ENCODE measurements at places on chromosomes 5 and 9.
A peak's percentile ranks its signal among the peaks of the same experiment; 100 is the strongest.

DNA sequence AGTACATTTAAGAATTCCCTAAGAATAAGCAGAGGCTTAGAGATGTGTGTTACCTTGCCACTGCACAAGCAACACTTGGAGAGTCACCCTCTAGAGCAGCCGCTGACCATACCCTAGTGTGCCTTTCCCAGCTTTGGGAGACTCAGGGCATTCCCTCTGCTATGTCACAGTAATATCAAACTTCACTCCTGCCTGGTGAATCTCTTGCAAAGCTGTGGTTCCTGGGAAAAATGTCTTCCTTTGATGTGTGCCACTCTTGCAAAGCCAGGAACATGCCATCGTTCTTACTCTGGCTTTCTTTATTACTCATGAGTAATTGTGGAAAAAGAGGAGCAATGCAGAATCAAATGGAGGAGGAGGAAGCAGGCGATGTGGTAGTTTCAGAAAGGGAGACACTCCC lies 173.2 kb downstream of the CCDC192 start:
- no peak for DNase-seq

DNA sequence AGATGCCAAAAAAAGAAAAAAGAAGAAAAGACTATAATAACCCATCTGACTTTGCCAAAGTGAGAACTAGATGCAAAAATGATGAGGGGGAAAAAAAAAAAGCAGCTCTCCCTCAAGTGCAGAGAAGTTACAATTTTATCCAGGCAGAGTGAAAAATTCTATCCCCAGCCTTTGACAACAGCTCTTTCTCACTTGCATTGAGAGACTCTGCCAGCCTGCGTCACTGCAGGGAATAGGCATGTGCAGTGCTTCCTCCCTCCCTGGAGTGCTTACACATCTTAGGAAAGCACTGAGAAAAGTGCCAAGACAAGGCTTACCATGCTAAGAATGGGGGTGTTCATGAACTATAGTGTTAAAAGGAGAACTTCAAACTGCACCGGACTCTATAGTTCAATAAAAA lies 418.6 kb upstream of the TYRP1 start:
- DNase-seq, result no peak

GRCh38 chr5:14983666-14984441 lies 112.3 kb upstream of the ANKH start:
- no peak for DNase-seq

DNA sequence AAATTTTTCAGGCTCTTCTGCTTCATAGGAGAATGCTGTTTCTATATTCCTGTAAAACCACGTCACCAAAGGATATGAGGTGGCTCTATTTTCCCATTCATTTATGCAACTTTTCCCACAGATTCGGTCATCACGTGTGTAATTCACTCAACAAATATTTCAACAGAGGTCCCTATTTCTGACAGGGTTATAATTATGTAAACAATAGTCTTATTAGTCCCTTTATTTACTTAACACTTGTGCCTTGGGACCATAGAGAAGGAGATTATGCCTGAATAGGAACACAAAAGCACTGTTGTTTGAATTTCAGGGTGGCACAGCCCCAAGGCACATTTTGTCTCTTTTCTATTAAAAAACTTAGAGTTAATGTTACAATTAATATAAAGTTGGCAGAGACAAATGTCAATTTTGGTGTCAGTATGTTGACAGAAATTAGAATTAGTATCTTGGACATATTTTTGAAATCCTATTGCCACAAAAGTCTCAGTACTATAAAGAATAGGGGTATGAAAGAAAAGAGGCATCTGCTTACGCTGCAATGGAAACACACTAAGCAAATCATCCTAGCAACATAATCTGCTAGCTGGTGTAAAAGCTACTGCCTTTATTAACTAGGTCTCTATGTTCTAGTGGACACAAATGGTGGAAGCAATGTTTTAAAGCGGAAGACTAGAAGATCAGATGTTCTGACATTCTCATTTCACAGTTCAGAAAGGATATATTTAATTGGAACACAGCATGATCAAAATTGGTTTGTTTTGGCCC lies 229.1 kb upstream of the TBCA start:
- no peak for DNase-seq

GRCh38 chr5:82364497-82364896 lies 86.3 kb upstream of the RPS23 start:
- DNase-seq, result no peak

- DNase-seq, result no peak
Measured at GRCh38 chr9:109109967-109110328, 9.8 kb downstream of the TMEM245 start.

GRCh38 chr5:1659100-1659981 lies 135.6 kb upstream of the LPCAT1 start:
- DNase-seq, result no peak

DNA sequence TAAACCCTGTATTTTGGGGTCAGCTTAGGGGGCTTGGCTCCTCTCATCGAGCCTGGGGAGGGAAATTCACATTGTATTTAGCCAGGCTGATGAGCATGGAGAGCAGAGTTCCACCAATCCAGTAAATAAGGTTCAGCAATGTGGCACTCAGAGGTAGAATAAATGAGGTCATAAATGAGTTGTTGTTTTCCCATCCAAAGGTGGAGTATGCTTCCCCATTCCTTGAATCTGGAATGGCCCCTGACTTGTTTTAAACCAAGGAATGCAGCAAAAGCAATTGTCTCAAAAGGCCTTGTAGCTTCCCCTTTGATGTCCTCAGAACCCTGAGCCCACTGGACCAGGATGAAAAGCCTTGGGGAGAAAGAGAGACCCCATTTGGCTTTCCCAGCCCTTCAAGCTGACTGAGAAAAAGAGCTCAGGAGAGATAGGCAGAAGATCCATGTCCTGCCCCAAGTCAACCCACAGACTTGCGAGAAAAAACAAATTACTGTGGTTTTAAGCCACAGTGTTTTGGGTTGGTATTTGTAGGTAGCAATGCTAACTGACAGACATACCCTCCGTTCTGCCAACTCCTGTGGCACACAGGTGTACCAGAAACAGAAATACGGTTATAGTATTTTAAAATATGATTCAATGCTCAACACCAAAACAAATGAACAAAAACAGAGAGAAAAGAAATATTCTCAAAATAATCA lies 566.0 kb upstream of the DMAC1 start:
- DNase-seq, result no peak

- no peak for DNase-seq
Measured at GRCh38 chr5:39519566-39520231, 94.9 kb upstream of the DAB2 start.

DNA sequence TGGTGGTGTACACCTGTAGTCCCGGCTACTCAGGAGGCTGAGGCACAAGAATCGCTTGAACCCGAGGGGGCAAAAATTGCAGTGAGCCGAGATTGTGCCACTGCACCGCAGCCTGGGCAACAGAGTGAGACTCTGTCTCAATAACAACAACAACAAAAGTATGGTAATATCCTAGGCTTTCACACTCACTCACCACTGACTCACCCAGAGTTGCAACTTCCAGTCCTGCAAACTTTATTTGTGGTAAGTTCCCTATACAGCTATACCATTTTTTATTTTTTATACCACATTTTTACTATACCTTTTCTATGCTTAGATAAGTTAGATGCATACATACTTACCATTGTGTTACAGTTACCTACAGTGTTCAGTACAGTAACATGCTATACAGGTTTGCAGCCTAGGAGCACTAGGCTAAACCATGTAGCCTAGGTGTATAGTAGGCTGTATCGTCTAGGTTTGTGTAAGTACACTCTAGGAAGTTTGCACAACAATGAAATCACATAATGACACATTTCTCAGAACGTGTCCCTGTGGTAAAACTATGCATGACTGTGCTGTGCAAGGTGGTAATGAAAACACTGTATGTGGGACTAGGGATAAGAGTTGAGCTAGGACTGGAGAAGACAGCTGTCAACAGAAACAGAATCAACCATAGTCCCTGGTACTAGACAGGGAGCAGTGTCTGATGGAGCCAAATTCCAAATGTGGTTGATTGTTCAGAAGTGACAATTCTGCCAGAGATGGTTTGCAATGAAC lies 109.5 kb upstream of the RAD23B start:
- DNase-seq, result no peak

GRCh38 chr9:16202914-16203728 lies 650.3 kb downstream of the CCDC171 start:
- no peak for DNase-seq

DNA sequence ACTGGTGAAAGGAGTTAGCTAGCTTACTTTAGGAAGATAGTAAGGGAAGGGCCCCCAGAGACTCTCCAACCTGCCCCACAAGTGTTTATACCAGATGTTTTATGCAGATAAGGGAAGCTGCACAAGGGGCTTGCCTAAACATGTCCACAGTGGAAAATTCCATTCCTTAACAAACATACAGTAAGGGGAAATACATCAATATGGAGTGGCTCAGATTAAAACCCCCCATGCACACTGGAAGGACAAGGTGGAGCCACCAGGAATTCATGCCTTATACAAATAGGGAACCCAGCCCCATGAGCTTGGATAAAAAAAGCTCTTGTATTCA lies 106.3 kb upstream of the GPBP1 start:
- no peak for DNase-seq

GRCh38 chr5:672329-673160 lies 20.6 kb downstream of the TPPP start:
- DNase-seq, result peak; percentile 35

- no peak for DNase-seq
Measured at GRCh38 chr5:40074826-40075225, 604.9 kb upstream of the PTGER4 start.

DNA sequence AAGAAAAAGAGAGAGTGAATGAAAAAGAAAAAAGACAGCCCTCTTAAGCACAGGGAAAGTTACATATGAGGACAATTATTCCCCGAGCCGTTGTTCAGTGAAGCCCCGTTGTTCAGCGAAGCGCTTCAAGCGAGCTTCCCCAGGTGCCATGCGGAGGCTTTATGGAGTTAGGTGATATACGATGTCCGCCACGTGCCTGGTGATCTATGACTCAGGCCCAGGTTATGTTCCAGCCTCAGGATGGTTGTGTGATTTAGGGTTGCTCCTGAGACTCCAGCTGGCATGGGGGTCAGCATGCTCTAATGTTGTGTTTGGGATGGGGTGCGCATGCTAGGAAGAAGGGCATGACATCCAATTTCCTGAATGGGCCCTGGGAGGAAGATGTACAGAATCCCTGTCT lies 365.6 kb downstream of the CDK5RAP2 start:
- no peak for DNase-seq
